ENCODE measurements at places on chromosomes 1 and 21. TPM values are rescaled to one million over a fixed set of nuclear protein-coding genes. Genes with fewer than 3 reads are reported as not detected.
A peak's percentile ranks its signal among the peaks of the same experiment; 100 is the strongest.

SH2D1B gene
- total RNA-seq: not detected

TTC34 gene
- 1.7 TPM for total RNA-seq

LRRC71 gene
- not detected for total RNA-seq

DNA sequence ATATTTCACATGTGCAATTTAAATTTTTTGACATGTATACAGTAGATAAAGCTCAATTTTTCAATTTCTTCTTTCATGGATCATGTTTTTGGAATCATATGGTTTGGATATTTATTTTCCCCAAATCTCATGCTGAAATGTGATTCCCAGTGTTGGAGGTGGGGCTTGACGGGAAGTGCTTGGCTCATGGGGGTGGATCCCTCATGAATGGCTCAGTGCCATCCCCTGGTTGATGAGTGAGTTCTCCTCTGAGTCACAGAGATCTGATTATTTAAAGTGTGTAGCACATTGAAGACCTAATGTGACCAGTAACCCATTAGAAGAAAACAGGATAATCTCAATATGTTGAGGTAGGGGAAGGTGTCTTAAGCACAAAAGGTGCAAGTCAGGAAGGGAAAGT lies 9.1 kb upstream of the IFI16 start:
- no peak for DNase-seq

DNA sequence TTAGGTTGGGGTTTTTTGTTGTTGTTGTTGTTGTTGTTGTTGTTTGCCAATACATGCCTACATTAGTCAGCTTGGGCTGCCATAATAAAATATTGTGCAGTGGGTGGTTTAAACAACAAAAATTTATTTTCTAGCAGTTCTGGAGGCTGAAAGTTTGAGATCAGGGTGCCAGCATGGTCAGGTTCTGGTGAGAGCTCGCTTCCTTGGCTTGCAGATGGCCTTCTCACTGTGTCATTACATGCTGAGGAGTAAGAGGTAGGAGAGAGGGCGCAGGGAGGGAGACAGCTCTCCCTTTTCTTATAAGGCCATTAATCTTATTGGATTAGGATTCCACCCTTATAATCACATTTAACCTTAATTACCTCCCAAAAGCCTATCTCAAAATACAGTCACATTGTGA lies 52.7 kb downstream of the DIRAS3 start:
- DNase-seq: no peak

- no peak for DNase-seq
Measured at GRCh38 chr1:52237430-52237829, 95.5 kb downstream of the ZFYVE9 start.

DNA sequence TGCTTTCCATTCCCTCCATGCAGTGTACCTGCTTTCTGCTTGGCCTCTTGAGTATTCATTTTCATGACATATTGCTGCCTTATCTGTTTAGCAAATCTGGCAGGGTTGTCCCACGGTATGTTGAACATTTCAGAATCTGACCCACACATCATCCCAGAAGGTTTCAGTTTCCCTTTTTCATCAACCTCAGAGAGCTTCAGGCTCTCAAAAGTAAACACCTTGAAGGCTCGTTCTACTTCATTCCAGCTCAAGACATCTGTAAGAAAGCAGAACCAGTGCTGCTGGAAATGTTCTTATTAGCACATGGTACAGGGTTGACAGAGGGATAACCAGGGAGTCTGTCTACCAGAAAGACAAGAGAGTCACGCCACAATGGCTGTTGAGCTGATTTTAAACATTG lies 103.6 kb downstream of the SPAG17 start:
- DNase-seq: peak; percentile 52

- DNase-seq: no peak
Measured at GRCh38 chr1:164961715-164962114, 394.8 kb downstream of the LMX1A start.

- DNase-seq: no peak
Measured at GRCh38 chr1:6054596-6054995, 8.9 kb downstream of the KCNAB2 start.

GRCh38 chr1:221557013-221557412 lies 184.9 kb downstream of the DUSP10 start:
- DNase-seq: no peak

DNA sequence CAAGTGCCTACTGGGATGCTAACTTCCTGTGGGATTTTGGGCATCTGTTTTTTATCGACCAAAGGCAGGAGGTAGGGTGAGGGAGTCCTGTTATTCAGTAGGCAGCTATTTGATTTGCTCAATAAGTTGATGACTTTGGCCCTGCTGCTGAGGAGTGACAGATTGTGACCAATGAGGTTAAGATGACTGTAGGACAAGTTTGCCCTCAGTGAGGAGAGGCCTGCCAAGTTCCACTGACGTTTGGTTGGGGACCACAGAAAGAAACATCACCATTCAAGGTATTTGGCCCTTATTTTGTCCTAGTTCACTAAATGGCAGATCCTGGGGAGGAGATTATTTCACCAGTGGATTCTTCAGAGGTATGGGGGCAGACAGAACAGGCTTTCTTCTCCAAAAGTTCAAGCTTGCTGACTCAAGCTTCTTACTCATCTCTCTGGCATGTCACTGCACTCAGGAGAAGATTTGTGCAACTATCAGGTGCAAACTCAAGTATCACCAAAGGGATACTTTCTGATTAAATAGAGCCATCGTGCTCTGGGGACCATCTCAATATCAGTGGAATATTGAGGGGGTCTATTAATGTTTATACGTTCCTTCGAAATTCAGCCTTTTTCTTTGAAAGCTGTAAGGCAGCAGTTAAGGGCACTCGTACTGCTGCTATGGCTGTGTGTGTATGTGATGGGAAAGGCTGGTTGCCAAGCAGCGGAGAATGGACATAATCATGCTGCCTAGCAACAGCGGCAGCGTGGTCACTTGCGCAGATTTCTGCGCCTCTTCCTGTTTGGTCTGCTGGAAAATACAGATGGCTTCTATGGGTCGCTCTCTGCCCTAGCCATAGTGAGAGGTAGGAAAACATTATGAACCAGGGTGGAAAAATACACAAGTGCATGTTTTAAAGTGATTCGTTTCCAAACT lies 78.7 kb downstream of the PBX1 start:
- DNase-seq: peak; percentile 73

- DNase-seq: no peak
Measured at GRCh38 chr21:34838956-34839820, 170.4 kb downstream of the CLIC6 start.

- no peak for DNase-seq
Measured at GRCh38 chr1:67921725-67922489, 88.6 kb upstream of the GNG12 start.

GRCh38 chr1:18682375-18682774 lies 51.7 kb downstream of the PAX7 start:
- no peak for DNase-seq

- no peak for DNase-seq
Measured at GRCh38 chr1:88736633-88737248, 52.7 kb downstream of the PKN2 start.

- no peak for DNase-seq
Measured at GRCh38 chr21:26320596-26320995, 150.0 kb upstream of the APP start.

- no peak for DNase-seq
Measured at GRCh38 chr1:111599781-111600693, 19.6 kb upstream of the RAP1A start.

DNA sequence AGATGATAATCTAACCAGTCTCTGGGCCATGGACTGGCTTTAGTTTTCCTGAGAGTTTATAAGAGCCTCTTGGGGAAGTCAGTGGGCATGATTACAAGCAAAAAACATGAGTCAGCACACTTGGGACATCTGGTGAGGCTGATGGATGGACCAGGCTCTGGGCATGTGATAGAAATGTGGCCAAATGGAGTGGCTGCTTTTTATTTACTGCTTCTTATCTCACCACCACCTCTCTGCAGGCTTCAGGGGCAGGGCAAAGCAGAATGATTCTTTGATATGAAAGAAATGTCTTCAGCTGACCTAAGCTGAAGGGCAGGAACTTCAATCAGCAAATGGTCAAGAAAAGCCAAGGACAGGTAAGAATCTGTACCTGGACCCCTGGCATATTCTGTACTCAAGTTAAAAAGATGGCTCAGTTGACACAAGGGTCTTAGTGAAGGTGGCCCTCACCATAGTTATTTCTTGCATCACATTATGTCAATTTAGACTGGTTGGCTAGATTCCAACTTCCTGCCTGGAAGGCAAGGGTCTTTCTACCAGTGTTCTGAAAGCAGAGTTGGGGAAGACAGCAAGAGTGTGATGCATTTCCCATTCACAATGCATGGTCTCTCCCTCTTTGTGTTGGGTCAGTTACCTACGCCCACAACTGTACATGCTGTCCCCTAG lies 162.8 kb downstream of the FASLG start:
- DNase-seq: no peak

- DNase-seq: no peak
Measured at GRCh38 chr21:16605597-16605996, 875.8 kb downstream of the USP25 start.

DNA sequence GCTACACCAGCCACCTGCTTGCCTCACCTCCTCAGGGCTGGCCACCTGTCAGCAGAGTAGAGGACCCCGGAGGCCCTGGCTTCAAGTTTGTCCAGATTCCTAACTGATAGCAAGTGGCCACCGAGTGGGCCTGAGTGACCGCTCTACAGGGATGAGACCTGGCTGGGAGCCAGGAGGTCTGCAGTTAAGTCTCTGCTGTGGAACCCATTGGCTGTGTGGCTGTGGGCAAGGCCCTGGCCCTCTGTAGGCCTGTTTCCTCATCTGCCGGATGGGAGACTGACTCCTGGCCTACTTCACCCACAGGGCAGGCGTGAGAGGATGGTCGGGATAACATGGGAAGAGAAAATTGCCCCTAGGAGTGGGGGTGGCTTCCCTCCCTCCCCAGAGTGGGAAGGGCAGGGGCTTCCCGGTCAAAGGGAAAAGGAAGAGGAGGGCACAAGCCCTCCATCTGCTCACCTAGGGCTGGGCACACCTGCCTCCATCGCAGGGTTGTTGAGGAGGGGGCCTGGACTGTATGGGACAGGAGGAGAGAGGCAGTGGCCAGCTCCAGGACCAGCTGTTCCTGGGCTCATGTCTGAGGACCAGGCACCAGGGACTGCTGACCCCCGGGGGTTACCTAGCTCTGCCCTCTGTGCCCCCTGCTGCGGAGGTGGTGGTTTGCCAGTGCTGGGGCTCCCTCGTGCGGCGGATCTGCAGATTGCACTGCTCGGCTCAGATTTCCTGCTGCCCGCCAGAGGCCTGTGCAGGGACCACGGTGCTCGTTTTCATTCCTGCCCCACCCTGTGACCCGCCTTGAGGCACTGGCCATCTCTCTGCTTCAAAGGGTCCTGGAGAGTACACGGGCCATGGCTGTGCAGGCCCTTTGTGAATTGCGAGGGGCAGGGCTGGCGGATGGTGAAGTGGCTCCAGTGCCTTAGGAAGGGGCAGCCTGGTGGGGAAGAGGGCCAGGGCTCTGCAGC lies 9.1 kb upstream of the MTFR1L start:
- DNase-seq: peak; percentile 71

DNA sequence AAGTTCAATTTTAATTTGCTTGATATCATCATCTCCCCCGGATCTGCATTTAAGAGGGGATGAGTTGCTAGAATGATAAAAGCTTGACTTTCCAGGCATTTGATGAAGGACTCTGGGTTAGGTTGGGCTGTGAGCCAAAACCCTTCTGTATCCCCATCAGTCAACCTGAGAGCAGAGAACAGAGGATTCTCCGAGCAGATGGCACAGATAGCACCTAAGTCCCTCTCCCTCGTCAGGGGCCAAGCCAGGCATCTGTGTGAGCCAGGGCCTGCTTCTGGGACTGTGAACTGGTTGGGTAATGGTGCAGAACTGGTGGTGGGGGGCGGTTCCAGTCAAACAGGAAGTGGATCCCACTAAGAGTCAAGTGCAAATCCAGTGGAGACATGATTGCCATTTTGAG lies 205.8 kb downstream of the TNR start:
- no peak for DNase-seq

GRCh38 chr1:45843474-45843905 lies 40.1 kb downstream of the MAST2 start:
- DNase-seq: no peak

GRCh38 chr21:37631319-37632117 lies 264.9 kb downstream of the DYRK1A start:
- DNase-seq: peak; percentile 21

DNA sequence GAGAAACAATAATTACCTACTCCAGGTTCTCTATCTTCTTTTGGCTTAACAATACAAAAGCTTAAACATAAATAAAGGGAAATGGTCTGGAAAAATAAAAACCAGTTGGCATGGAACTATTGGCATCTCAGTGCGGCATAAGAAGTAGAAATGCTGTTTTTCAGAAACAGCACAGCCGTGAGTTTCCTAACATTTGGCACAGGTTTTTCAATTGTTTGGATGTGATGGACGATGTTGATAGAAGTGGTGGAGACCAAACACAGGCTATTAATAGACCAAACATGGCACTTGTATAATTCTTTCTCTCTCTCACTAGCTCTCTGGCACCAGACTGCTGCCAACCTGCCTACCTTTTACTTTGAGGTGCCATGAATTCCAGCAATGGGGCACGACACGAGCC lies 36.2 kb downstream of the KCNN3 start:
- DNase-seq: no peak

GRCh38 chr1:153253693-153254092 lies 5.8 kb upstream of the LORICRIN start:
- no peak for DNase-seq

GRCh38 chr1:206784471-206784903 lies 12.2 kb upstream of the IL10 start:
- no peak for DNase-seq

DNA sequence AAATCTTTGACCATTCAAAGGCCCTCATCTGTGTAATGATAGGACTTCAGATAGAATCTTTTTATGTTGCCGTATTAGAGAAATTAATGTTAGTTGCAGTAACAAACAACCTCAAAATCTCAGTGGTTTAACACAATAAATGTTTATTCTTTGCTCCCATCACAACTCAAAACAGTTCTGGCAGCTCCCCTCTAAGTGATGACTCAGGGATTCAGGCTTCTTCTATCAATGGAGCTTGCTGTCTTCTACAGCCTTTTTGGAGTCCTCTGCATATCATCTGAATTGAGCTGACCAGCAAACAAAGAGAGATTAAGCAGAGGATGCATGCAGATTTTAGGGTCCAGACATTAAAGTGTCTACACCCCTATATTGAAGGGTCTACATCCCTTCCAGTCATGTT lies 59.1 kb upstream of the RAB3GAP2 start:
- no peak for DNase-seq

DNA sequence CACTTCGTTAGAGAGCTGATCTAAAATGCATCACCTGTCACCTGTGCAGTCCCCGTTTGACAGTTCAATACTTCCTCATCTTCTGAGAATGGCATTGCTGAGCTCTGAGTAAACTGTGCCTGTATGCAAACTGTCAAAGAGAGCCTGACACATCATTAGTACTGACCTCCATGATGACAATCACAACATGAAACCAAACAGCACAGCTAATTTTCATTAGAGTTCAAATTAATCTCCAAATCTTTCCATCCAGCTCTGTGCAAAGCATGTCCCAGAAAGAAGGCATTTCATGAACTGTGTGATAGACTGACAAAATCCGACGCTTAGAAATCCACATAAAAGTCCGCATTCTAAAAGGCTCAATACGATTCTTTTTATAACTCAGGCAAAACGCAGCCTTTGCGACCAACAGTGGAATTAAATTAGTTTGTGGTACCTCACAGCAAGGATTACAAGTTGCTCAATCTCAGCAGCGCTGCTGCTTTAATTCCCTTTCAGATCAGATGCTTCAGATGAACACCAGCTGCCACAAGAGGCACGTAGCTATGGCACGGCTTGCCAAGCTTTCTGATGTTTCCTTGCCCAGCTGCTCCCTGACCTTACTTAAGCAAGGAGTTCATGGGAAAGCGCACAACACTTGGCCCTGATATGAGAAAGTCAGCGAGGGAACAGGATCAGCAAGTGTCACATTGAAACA lies 765.5 kb upstream of the PRMT6 start:
- DNase-seq: no peak

- no peak for DNase-seq
Measured at GRCh38 chr1:27960762-27961645, 1.2 kb downstream of the XKR8 start.
